ENCODE measurements at places on chromosomes 2 and 18.
A peak's percentile ranks its signal among the peaks of the same experiment; 100 is the strongest.

DNA sequence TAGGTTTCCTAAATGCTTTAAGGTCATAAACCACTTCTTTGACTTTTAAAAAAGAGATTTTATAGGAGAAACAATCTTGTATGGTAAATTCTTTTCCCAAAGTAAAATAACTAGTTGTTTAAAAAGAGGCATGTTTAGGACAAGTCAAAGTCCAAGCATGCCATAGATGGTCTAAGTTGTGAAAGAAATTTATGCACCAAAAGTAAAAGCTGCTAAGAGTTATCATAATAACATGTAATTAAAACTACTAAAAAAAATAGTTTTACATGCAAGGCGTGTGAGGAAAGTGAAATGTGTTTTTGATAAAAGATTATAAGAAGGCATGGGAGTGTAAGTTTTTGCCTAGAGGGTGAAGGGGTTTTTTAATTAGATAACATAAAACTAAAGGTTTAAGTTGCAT lies 22.5 kb downstream of the FAM210A start:
- no peak for DNase-seq

DNA sequence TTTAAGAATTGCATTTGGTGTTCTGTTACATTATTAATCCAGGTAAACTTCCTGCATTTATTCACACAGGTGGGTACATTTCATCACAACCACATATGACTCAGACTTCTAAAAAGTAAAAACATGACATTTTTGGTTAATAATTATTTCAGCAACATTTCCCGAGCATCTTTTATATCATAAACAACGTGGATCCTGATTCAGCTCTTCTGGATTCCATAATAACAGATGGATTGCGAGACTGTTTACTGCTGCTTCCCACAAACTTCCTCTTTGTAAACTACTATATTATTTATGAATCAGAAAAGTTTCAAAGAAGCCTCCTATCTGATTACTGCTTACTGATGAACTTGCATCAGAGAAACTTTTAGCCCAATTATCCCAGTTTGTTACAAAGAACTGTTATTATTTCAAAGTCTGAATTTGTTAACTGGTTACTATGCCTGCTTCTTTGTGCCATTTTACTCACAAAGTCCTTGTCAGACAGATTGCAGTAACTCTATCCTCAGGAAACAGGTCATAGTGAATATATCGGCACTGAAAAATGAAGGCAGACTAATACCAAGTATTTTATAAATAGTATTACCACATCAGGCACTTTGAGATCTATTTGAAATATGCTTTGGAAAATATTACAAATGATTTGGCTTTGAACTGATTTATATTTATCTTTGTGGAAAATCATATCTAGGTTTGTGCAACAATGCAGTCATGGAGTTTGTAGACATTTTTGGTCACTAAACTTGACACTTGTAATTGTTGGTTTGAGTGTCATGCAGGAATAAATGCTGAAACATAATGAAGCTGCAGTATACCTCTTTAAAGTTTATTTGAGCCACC lies 511.6 kb downstream of the PLCL1 start:
- no peak for DNase-seq

- no peak for DNase-seq
Observed at GRCh38 chr2:239462671-239463506, 62.1 kb upstream of the HDAC4 start.

DNA sequence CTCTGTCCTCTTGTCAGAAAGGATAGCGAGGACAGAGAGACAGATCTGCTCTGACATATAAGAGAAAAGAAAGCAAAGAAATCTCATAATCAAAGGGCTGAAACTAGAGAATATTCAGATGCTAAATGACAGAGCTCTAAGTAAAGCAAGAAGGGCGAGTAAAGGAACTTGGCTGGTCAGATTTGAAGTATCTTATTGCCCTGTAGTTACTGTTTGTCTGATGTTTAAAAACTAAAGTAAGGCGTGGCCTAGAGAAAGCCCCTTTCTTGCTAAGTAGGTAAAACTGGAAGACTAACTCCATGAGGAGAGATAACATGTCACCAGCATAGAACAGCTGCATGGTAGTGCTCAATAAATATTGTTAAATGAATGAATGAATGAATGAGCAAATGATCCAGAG lies 70.0 kb downstream of the CRACDL start:
- DNase-seq: no peak

- DNase-seq: no peak
Observed at GRCh38 chr18:3008541-3008940, 4.4 kb downstream of the LPIN2 start.

DNA sequence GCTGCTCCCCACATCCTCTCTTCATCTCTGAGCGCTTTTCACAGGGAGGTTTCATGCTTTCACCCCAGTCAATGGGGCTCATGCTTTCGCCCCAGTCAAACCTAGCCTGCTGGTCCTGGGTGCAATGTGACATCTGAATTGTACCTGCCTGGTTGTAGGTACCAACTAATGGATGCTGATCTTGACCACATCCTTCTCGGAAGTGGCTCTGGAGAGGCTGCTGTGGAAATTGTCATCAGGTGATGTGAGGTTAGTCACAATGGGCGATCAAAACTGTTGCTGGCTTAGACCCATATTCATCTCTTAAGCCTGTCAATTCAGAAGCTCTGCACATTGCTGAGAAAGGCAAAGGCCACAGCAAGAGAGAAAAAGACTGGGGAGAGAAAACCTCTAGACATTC lies 32.7 kb upstream of the ALKAL2 start:
- DNase-seq: no peak

GRCh38 chr2:85888020-85888683 lies 638 bp downstream of the ST3GAL5 start:
- DNase-seq: no peak

DNA sequence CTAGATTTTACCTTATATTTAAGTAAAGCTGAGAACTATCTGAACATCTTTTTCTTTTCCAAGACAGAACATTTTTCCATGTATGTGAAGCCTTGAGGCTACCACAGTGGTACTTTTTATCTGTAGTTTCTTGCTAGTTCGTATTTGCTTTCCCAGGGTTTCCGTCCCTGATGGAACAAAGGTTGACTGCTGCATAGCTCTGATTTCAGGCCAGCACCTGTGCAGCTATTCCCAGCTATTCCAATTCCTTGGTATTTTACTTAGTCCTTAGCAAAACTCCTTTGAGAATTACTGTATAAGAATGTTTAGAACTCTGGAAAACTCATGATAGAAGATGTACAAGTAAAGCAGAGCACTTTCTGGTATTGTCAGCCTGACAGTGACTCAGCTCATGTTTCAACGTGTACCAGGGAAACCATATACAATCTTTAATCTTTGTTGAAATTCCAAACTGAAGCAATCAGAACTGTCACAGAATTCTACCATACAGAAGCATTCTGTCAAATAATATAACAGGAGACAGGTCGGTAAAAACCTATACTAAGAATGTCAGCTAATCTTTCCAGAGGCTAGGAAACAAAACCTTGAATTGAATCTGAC lies 162.2 kb downstream of the PKP4 start:
- DNase-seq: no peak

DNA sequence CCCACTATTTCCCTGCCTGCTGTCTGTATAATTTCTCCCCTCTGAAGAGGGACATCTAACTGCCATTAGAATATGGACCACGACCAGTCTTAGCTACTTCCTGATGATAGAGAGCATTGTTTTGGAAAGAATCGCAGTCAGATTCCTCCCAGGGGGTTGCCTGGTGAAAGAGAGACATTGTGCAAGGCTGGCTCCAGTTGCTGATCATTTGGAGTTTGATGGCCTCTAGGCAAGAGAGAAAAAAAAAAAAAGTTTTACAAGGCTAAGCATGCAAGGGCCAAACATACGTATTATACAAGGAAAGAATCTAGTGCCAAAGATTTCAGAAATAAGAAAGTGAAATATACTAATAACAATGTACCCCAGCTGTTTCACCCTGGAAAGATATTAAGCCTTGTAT lies 182.2 kb downstream of the CMPK2 start:
- DNase-seq: no peak

GRCh38 chr2:58035352-58035751 lies 11.3 kb upstream of the VRK2 start:
- DNase-seq: no peak

GRCh38 chr2:170212625-170213280 lies 34.8 kb downstream of the MYO3B start:
- no peak for DNase-seq

- DNase-seq: no peak
Observed at GRCh38 chr18:75244351-75245313, 34.0 kb downstream of the TSHZ1 start.

DNA sequence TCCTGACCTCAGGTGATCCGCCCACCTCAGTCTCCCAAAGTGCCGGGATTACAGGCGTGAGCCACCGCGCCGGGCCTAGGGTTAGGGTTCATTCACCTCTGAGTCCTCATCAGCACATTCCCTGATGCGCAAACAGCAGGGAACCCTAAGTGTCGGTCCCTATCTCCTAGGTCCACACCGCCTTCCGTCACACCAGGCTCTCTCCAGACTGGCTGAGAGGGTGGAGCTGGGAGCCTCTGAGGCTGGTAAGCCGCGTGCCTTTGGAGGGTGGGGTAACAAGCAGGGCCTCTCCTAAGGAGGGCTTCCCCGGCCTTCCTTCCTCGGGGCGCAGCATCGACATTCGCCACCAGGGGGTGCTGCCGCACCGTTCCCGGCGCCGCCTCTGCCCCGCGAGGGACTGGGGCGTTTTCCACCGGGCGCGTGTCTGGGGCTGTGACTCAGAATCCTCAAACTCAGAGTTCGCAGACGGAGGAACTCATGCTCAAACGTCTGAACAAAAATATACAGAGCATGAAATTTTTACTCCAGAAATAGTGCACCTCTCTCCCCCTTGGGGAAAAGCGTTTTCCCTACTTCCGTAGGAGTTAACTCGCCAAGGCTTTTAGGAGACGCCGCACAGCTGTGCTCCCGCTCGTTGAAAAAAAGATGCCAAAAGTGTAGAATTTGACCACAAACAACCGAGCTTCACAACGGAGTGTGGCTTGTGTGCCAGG lies 63.9 kb upstream of the ASAP2 start:
- no peak for DNase-seq

- DNase-seq: no peak
Observed at GRCh38 chr18:75267643-75268363, 57.2 kb downstream of the TSHZ1 start.

- DNase-seq: no peak
Observed at GRCh38 chr18:49047540-49047939, 96.8 kb upstream of the SMAD7 start.

DNA sequence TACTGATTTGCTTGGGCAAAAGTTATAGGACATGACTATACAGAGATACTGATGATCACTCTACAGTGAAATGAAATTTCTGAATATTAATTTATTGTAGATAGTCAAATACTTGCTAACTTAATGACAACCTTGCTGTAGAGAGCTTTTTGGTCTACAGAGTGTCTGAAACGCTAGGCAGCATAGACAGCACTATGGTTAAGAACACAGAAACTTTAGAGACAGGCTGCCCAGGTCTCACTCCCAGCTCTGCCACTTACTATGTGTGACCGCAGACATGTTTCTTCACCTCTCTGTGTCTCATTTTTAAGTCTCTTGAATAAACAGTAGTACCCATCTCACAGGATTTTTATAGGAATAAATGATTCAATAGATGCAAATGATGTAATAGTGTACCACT lies 247.0 kb downstream of the TCF4 start:
- DNase-seq: no peak

GRCh38 chr2:155223781-155224406 lies 525.4 kb downstream of the KCNJ3 start:
- DNase-seq: peak; percentile 4

DNA sequence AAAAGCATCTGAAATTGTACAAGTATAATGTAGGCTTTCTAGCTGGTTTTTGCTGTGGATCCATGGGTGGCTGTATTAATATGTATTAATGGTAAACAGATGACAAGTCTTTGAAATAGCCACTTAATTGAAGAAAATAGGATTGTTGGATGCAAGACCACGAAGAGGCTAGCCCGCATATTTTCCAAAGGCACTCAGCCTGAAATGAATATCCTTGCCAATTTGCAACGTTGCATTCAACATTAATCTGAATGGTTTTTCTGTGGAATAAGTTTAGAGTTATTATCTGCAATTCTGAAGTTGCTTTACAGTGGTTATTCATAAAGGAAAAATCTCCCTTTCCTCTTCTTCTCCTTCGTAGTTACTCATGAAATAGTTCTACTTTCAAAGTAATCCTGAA lies 86.2 kb upstream of the SPATS2L start:
- no peak for DNase-seq

GRCh38 chr2:181430406-181431118 lies 26.6 kb upstream of the ITGA4 start:
- DNase-seq: no peak

GRCh38 chr2:136557203-136557602 lies 208.1 kb upstream of the THSD7B start:
- DNase-seq: no peak

DNA sequence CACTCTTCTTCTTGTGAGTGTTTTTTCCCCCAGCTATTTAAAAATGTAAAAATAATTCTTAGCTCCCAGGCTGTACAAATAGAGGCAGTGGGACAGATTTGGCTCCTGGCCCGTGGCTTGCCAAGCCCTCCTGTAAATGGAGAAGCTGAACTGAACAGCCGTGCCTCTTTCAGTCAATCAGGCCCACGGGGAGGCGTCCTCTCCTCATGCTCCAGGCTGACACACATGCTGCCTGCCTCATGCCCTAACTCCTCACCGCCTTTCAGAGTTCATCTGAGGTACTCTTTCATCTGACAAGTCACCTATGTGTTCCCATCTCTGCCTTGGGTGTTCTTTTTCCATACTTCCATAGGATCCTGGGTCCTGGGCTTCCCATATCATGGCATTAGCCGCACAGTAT lies 58.9 kb downstream of the BMP10 start:
- peak; percentile 9 for DNase-seq

DNA sequence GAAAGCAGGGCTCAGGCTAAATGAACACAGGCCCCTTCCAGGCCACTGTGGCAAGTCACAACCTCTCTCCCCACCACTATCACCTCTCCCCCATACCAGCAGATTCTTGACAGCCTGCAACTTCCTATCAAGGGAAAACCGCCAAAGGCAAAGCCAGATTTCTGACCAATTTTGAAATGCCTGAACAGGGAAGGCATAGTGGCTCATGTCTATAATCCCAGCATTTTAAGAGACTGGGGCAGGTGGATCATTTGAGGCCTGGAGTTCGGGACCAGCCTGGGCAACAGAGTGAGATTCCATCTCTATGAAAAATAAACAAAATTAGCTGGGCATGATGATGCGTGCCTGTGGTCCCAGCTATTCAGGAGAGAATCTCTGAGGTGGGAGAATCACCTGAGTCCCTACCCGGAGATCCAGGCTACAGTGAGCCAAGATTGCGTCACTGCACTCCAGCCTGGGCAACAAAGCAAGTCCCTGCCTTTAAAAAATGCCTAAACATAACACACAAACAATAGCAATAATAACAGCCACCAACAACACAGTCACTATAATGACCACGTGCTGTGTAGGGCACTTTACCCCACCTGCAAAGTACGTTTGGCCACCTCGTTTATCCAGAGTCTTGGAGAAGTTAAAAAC lies 75.5 kb upstream of the GLI2 start:
- no peak for DNase-seq

GRCh38 chr18:76967721-76968472 lies 145.5 kb downstream of the ZNF236 start:
- no peak for DNase-seq

DNA sequence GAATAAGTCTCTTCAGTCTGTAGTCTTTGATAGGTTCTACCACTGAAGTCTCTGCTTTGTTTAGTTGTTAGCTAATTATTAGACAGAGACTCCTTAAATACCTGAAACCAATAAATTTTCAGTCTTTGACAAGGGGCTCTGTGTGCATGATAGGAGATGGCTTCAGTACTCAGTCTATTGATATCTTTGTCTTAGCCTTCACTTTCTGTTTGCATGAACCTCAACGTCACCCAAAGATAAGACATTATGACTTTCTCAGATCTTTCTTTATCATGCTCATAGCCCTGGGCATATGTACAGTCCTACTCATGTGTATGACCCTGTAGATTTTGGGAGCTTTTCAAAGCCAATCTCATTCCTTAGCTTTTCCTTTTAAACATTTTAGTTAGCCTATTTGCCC lies 183.5 kb upstream of the GCFC2 start:
- DNase-seq: no peak

Measured in NCI-H1092 (cell line).